Stimulated activated CD8-positive, alpha-beta memory T cell treated with anti-CD3 and anti-CD28 coated beads, Interleukin-4, amount 100 ng/mL, for 4 hours (primary cell): ENCODE measurements at places on chromosomes 7 and 10.

- DNase-seq = no peak
Observed at GRCh38 chr10:114043532-114044246, at the start of gene ADRB1. TSS of gene ADRB1 (plus strand) at chr10:114043866. CDS start at chr10:114044133, 267 bp downstream.

GRCh38 chr10:121244818-121245217 lies 353.4 kb downstream of the FGFR2 start:
- DNase-seq = no peak

- DNase-seq = no peak
Observed at GRCh38 chr7:55515569-55516279, 56.6 kb downstream of the VOPP1 start.

DNA sequence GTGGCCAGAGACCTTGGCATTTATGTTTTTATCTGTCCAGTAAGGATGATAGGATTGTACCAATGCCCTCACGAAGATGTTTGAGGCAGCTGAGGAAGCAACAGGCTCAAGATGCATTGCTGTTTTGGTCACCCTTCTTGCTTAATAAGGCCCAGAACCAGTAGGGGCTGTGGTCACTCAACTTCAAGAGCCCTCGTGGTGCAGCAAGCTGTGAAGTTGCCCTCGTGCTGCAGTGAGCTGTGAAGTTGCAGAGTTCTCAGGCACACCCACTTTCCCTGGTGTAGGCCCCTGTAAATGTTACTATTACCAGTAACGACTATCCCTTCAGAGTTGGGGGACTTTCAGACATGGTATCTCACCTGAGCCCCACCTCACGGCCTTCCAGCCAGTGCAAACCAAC lies 207.6 kb upstream of the LYZL1 start:
- no peak for DNase-seq

GRCh38 chr10:77349226-77349625 lies 288.4 kb downstream of the KCNMA1 start:
- DNase-seq = no peak

DNA sequence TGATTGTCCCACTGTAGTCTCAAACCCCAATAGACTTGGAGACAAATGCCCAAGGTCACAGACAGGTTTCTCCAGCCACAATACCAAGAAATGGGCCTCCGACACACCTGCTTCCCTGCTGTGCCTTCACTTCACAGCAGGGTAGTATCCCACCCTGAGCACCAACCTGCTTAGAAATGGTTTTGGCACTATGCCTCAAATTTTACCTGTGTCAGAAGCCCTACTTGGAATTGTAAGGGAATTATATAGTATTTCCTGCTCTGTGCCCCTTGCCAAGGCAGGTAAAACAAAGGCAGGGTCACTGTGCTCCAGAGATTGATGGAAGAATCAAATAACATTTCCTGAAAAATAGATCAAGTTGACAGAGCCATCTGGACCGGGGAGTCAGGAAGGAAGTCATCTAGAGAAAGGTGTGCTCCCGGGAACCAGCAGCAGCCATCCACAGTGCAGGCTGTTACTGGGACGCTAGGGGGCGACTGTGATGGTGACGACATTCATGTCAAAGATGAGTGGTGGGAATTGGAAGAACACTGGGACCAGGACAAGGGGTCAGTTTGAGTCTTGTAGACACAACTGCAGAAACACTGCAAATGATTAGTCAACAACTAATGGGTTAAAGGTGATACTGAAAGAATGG lies 117.8 kb upstream of the AKR1E2 start:
- no peak for DNase-seq

DNA sequence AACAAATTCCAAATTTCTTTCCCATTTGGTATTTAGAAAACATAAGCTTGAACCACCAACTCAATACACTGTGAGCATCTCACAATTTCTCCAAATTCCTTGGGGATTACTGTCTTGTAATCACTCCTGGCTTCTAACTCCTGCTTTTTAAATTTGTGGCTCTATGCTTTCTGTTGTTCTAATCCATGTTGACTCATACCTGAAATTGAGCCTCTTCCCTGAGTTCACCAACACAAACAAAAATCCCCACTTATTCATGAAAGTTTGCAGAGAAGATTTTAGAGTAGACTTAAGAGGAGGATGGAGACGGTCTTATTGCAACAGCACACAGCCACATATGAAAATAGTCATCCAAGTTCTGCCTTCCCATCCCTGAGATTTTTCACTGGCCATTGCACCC lies 252.5 kb downstream of the PTEN start:
- no peak for DNase-seq

- DNase-seq = no peak
Observed at GRCh38 chr7:70229242-70229641, 631.0 kb downstream of the AUTS2 start.

DNA sequence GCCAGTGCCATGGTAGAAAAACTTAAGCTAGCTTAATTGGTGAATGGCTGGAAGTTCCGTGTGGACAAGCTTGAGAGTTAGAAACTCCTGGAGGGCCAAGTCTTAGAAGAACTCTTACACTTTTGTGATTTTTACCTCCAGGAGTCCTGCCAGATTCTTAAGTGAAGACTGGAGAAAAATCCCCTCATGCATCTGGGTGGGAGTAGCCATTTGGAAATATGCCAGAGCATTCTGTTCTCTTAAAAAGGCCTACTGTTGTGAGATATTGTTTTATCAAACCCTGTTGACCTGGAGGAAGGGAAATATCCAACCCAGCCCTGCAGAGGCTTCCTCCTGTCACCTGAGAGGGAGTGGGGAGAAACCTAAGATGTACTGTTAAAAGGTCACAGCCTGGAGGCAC lies 17.6 kb upstream of the MCM10 start:
- no peak for DNase-seq

DNA sequence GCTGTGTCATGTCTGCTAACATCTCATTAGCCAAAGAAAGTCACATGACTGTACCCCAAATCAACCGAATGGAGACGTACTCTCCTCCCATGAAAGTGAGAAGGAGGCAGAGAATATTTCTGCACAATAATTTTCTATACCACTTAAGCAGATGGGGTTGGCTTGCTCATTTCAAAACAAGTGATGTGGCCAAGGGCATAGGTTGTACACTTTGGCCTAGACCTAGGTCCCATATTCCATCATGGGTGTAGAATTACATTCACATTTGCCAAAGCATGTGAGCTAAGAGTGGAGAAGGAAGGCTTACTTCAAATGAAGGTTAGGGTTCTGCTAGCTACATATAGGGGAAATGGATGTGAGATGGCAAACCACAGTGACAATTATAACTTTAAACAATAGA lies 83.0 kb downstream of the ZNF365 start:
- DNase-seq = no peak

- no peak for DNase-seq
Observed at GRCh38 chr10:122650331-122650730, 49.3 kb downstream of the C10orf120 start.

GRCh38 chr7:2941216-2941859 lies 97.2 kb upstream of the GNA12 start:
- no peak for DNase-seq

DNA sequence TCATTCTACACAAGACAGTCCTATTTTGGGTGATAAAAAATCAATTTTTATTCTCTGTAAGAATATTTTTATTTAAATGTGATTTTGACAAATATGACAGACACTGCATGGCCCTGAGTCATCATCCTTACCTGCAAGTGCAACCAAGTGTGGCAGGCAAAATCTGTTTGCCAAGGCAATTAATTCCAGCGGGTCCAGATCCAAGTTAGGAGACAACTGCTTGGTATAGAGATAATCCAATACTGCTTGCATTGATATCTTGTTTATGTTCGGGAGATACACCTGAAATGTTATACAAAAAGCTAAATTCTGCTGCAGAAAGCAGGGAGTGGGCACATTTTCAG lies 66.2 kb downstream of the RHOBTB1 start:
- DNase-seq = no peak

- no peak for DNase-seq
Observed at GRCh38 chr10:114024876-114025610, 18.6 kb upstream of the ADRB1 start.

DNA sequence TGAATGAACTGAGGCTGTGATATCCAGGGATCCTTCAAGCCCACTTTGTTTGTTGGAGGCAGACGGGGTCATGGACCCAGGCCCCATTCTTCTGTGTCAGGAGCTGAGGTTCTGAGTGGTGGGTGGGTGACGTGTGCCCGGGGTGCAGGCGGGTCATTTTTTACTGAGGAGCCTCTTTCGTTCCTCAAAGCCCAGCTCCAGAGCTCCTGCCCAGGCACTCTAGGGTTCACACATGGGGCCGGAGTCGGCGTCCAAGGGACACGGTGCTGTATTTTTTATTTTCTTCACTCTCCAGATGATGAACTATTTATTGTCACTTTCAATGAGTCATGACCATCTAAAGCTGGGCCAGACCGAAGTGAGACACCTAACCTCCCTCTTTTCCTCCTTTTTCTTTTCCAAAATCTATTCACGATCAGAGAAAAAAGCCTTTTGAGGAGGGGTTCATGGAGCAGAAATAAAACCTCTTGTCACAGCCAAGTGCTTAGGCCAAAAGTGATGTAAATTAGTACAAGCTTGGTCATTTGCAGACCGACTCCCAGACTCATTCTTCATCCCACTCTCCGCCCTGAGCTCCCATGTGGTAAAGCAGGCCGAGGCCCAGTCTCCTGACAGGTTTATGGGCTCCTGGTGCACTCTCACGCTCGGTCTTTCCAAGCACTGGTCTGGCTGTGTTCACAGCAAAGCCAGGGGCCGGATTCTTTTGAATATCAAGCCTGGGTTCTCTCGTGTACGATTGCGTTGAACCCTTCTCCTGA lies 41.4 kb upstream of the PITRM1 start:
- no peak for DNase-seq

GRCh38 chr10:8498881-8499280 lies 444.4 kb downstream of the GATA3 start:
- no peak for DNase-seq

DNA sequence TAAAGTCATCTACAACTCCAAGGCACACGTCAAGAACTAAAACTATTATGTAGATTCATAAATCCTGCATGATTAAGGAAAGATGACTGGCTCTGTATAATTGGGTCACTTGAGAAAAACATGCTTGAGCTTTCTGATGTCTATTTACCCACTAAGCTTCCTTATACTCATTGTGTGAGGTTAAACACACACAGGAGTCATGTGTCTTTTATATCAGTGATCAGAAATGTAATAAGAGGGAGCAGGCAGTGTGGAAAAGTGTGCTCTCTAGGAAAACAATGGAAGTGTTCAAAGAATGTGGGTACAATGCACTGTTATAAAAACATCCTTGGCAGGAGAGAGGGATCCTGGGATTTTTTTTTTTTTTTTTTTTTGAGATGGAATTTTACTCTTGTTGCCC lies 108.6 kb upstream of the ARID5B start:
- DNase-seq = no peak

GRCh38 chr10:116614796-116615195 lies 6.0 kb upstream of the PNLIPRP2 start:
- no peak for DNase-seq

DNA sequence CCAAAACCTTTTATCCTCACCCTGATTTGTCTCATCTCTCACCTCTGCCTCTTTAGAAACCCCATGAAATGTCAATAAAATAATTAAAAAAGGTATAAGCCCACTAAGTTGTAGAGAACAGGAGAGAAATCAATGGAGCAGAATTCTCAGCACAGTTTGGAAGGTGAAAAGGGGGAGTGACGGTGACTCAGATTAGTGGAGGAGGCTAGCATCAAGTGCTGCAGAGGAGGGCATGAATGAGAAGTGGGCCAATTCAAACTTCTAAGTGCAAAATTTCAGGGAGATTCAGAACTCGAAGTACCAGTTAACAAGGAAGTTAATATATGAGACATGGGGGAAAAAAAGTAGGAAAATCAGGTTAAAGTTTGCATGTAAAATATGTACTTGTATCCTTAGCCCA lies 34.9 kb upstream of the ETV1 start:
- DNase-seq = no peak

GRCh38 chr7:116290740-116291139 lies 80.4 kb downstream of the TES start:
- DNase-seq = no peak

DNA sequence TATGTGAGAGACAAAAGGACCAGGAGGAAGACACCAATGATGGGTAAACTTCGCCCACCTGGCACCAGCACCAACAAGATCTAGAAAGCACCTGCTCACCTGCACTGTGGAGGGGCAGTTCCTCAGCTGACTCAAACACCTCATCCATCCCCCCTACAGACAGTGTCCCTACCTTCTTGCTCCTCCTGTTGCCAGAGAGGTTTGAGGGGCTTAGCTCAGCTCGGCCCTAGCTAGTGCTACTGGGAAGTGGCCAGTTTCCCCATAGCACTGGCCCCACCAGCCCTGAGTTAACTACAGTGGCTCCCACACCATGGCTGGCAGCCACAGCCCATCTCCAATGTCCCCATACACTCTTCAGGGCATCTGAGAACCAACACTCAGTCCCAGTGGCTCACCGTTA lies 70.8 kb downstream of the GRID1 start:
- DNase-seq = no peak

DNA sequence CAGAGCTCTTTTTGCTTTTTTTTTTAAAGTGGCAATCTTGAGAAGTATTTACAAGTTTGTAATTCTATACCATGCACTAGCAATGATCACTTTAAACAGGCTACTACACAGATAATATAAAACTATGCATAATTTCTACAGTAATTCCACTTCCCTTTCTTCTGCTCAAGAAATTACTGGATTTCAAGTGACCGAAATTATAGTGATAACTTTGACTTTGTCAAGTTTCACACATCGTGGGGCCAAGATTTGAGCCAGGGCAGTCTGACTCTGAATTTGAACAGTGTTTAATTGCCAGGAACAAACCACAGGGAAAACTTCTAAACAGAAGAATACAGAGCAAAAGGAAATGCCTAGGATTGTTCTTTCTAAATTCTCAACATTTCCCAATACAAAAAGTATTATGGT lies 288.3 kb upstream of the MKLN1 start:
- no peak for DNase-seq

- DNase-seq = no peak
Observed at GRCh38 chr7:46954181-46954580, 627.7 kb downstream of the TNS3 start.

DNA sequence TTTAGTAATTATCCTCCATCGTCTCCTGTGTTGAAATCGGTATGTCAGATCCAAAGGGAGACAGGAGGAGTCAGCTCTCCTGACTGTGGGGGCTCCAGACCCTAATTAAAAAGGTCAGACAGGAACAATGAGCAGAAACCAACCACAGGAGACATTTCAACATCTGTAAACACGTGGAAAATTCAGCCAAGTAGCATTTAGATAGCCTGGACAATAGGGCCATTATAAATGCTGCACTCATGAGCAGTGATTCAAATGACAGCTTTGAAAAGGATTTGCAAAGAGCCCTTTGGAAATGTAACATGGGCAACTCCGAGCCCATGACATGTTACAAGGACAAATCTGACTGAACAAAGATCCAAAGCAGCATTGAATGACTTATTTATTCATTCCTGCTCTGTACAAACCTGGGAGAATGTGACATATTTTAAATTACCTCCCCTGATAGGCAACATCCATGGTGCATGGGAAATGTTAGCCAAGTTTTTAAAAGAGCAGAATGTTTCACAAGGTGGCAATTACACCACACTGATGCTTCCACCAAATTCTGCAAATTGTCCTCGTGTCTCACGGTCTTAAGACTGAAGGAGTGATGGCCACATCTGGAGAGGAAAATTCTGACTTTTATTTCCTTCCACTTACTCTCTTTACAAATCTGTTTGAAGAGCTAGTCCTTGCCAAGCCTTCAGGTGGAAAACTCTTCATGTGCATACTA lies 113.3 kb upstream of the KMT2E start:
- DNase-seq = no peak

- no peak for DNase-seq
Observed at GRCh38 chr10:58955615-58956014, 220.8 kb upstream of the PHYHIPL start.

- no peak for DNase-seq
Observed at GRCh38 chr10:91632671-91633550, at the start of gene PPP1R3C. TSS of gene PPP1R3C (minus strand) at chr10:91633071. CDS start at chr10:91632969, 102 bp downstream.
